GM23248 (cell line): ENCODE measurements at places on chromosomes 7 and 10.

DNA sequence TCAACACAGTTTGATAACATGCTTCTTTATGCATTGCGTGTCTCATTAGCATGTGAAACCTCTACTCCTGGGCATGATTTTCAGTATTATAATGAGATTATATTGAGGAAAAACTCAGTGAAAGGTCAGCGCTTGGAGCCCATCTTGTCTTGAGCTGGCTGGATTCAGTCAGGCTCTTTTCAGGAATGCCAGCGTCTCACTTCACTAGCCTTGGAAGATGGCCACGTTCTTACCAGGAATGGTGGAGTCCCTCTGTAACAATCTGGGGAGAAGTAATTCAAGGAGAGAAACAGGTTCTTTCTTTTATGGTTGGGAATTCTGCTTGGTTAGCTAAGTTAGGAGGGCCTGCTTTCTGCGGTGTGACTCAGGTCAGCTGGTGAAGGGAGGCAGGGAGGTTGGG, 241.0 kb downstream of the GALNT17 start:
- no peak for DNase-seq

GRCh38 chr7:157855452-157856213, 518.8 kb downstream of the DNAJB6 start:
- no peak for DNase-seq

GRCh38 chr7:132932296-132933071, 149.4 kb downstream of the CHCHD3 start:
- DNase-seq, result peak; percentile 6

GRCh38 chr10:3419719-3420495, 247.3 kb upstream of the PITRM1 start:
- no peak for DNase-seq

DNA sequence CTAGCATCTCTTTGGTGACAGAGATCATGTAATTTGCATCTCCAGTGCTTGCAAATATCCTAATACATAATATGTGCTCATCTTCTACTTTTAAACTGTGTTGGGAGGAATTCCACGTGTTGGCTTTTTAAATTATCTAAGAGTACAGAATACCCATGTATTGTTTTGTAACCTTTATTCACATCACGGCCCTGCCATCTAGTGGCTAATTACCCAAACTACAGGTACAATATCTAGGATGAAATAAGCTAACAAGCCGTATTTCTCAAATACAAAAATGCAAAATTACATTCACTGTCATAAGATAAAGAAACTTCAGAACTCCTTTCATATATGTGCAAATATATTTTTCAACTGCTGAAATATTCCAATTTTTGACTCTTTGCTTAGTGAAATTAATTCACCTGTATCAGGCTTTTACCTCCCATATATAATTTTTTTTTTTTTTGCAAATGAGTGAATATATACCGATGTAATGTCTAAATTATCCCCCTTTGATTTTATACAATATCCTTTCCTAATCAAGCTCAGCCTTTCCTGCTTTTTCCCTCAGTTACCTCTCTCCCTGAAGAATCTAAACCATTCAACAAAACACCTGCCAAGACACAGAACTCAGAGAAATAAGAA, 30.3 kb upstream of the LSM8 start:
- peak; percentile 50 for DNase-seq
